ENCODE measurements at places on chromosomes 2 and 18. TPM values are rescaled to one million over a fixed set of nuclear protein-coding genes. Genes with fewer than 3 reads are reported as not detected.

CYP27A1 gene
- 4.2 TPM for total RNA-seq

IGFBP2 gene
- 309 TPM for total RNA-seq

RBM43 gene
- total RNA-seq, result 3.2 TPM

PASK gene
- 37.6 TPM for total RNA-seq

ALPG gene
- 2.5 TPM for total RNA-seq

ZEB2 gene
- total RNA-seq, result not detected

TFPI gene
- 0.58 TPM for total RNA-seq

FAP gene
- not detected for total RNA-seq

CLHC1 gene
- total RNA-seq, result 3.1 TPM

TWIST2 gene
- total RNA-seq, result 13.6 TPM

COBLL1 gene
- total RNA-seq, result 7.4 TPM

MROH2A gene
- total RNA-seq, result not detected

RETSAT gene
- 12.5 TPM for total RNA-seq

ALS2 gene
- total RNA-seq, result 35.3 TPM

TOGARAM2 gene
- total RNA-seq, result 0.47 TPM

SERPINB2 gene
- total RNA-seq, result not detected

GTF2A1L gene
- 2.8 TPM for total RNA-seq

LRRC30 gene
- total RNA-seq, result not detected

CD8B2 gene
- not detected for total RNA-seq

IL36G gene
- 0.70 TPM for total RNA-seq

NEB gene
- total RNA-seq, result 8.2 TPM

Data from GM23338 (cell line).